Heart left ventricle (tissue), 16 donors: ENCODE measurements at places on chromosomes 5 and 9. TPM values are rescaled to one million over a fixed set of nuclear protein-coding genes. Genes with fewer than 3 reads are reported as not detected.

DNA sequence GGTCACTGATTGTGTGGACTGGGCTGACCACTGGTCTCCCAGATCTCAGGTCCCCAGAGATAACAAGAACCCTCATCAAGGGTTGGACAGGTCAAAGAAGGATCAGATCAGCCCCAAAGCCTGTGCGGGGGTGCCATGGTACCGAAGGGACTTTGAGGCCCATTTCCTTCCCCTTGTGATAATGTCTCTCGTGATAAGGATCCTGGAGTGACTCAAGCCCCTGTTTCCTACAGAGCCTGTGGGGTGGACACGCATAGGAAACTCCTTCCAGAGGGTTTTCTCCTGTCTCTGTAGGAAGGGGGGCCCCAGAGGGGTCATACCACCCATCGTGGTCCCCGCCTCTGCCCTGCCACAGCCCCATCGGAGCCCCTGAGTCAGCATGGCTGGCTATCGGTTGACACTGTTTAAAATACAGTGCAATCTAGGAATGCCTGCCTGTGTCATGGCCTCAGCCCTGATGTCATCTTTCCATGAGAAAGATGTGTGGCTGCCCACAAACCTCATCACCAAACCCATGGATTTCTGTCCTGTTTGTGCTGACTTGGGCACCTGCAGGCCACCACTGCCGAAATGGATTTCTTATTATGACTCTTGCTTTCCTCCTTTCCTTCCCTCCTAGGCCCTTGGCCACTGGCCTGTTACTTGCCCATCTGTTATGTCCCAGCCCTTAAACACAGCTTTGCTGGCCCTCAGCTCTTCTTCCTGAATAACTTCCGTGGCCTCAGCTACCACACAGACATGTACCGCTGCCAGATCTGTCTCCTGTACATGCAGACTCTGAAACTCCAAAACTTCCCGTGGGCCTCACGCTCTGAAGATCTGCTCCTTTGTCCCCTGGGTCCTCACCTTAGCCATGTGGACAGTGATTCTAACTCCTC is 2.9 kb upstream of the CSF2 start:
- H3K27ac ChIP-seq, result no peak overlapping the region
- DNase-seq, result no peak
- H3K27me3 ChIP-seq, result no peaks in the 10 kb centered on the region
- H3K4me1 ChIP-seq, result no peaks in the 10 kb centered on the region
- H3K36me3 ChIP-seq, result no peaks in the 10 kb centered on the region

DNA sequence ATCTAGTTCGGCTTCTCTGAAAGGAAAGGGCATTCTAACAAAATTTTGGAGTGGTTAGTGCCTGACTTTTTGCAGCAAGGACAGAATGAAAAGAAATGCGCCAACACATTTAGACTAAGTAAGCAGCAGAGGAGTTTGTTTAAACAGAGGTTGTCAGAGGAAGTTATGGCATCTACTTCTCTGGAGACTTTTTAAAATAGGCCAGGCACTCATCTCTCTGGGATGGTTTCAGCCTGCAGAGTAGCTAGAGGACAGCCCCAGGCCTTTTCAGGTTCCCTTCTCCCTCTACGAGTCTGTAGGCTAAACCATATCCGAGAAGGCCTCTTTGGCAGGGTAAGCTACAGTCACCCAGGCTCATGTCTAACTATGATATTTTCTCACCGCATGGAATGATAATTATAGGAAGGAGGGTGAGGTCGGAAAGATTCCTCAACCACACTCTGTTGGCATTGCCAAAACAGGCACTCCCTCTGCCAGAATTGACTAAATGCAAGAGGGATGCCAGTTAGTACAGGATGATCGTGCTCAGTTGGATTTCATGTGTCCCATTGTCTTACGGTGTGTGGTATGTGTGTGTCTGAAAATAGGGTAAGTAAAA is 1.4 kb upstream of the CTXN3 start:
- no peak overlapping the region for H3K4me3 ChIP-seq
- H3K36me3 ChIP-seq, result no peaks in the 10 kb centered on the region
- H3K27ac ChIP-seq, result no peak overlapping the region
- no peak for DNase-seq
- H3K27me3 ChIP-seq, result no peaks in the 10 kb centered on the region

DNA sequence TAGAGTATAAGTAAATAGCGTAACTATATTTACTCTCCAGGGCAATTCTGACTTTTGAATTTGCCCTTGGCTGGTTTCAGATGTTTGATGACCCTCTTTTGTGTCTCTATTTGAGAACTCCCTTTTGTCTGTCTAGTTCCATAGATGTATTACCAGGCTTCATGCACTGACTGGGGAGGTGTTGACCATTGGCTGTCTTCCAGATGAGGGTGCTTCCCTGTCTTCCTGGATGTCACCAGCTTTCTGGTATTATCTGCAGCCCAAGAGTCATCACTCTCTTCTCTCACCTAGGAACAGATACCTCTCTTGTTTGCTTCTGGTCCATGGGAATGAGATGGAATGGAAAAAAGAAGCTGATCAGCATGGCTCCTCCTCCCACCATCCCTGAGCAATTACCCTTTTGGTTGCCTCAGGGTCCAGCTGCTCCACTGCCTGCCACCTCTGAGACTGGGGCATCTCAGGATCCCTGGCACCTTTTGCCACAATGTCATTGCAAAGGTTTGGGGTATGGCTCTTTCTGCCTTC is 58.7 kb upstream of the TMED7 start:
- no peaks in the 10 kb centered on the region for H3K27me3 ChIP-seq
- H3K27ac ChIP-seq, result no peak overlapping the region
- no peaks in the 10 kb centered on the region for H3K36me3 ChIP-seq
- DNase-seq, result no peak
- no peak overlapping the region for H3K4me3 ChIP-seq

Gene IL31RA
- total RNA-seq, result 0.54 TPM

Gene FCN2
- not detected for total RNA-seq

Gene INSL4
- not detected for total RNA-seq

GRCh38 chr5:69292306-69292705 is 40.3 kb downstream of the CCDC125 start:
- H3K27ac ChIP-seq, result no peak overlapping the region
- no peaks in the 10 kb centered on the region for H3K36me3 ChIP-seq
- no peaks in the 10 kb centered on the region for H3K4me1 ChIP-seq
- DNase-seq, result no peak
- H3K27me3 ChIP-seq, result no peaks in the 10 kb centered on the region

DNA sequence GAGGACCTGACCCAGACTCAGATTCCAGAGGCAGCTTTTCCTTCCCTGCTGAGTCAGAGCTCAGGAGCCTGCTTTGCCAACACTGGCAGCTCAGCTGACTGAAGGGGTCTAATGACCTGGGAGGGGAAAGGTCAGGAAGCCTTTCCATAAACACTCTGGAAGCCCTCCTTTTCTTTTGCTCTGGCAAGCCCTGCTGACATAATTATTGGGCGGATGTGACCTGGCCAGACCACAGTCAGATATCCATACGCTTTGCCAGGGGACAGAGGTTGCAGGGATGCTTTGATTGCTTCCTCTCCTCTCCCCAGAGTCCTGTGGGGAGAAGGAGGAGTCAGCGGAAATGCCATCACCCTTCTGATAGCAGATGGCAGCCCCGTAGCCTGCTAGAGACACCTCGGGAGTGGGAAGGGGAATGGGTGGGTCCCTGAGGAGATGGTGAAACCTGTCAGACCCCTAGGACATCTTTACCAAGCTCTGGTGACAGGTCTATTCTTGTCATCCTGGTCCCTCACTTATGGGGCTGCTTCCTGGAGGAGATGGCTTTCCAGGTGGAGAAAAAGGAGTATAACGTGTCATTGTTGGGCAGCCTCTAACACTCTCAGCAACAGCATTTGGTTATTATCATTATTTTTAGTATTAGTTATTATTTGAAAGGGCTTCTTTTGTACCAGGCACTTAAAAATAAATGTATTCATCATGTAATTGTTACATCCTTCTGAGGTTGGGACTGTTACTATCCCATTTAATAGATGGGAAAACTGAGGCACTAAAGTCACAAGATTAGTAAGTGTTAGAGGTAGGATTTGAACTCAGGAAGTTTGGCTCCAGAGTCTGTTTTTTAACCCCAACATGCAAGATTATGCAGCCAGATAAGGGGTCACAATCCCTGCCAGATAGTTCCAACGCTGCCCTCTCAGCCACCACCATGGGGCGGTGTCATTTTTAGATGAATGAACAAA is 11.6 kb downstream of the COL27A1 start:
- peaks cover 34% of the 10 kb centered on the region for H3K4me1 ChIP-seq
- no peaks in the 10 kb centered on the region for H3K36me3 ChIP-seq
- H3K4me3 ChIP-seq, result no peak overlapping the region

DNA sequence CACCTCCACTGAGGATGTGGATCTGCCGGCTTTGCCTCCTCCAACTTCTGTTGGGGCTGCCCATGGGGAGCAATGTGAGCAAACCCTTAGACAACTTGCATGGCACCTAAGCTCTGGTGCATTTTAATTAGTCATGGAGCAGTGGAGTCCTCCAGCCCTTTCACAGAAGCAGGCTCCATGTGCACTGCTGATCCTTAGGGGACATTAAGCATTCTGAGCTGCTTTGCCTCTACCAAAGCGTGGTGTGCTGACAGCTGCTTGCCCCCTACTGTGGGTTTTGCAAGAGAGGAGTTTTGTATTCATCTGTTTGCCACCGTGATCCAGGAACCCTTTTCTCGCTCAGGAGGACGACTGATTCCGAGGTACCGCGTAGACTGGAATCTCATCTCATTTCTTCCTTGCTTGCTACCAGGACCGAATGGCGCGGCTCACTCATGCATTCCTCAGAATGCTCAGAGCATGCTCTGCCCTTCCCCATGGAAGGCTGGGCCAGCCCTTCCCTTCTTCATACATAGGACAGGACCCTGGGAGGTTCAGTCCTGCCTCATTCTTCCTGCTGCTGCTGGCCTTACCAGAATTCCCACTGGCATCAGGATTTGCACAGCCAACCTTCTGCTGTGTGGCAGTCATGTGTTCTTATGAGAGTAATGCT is 432.5 kb downstream of the GADD45G start:
- H3K4me3 ChIP-seq, result no peak overlapping the region
